ENCODE measurements at places on chromosomes 12 and 14.

GRCh38 chr12:40583743-40584142 is 108.5 kb upstream of the CNTN1 start:
- no peak for DNase-seq

GRCh38 chr12:104686196-104686595 is 229.4 kb downstream of the CHST11 start:
- DNase-seq, result no peak

- peak; percentile 76 for DNase-seq
Measured at GRCh38 chr14:34324363-34324795, 137.7 kb downstream of the SPTSSA start.

- DNase-seq, result no peak
Measured at GRCh38 chr12:67671419-67671818, 22.9 kb downstream of the DYRK2 start.

DNA sequence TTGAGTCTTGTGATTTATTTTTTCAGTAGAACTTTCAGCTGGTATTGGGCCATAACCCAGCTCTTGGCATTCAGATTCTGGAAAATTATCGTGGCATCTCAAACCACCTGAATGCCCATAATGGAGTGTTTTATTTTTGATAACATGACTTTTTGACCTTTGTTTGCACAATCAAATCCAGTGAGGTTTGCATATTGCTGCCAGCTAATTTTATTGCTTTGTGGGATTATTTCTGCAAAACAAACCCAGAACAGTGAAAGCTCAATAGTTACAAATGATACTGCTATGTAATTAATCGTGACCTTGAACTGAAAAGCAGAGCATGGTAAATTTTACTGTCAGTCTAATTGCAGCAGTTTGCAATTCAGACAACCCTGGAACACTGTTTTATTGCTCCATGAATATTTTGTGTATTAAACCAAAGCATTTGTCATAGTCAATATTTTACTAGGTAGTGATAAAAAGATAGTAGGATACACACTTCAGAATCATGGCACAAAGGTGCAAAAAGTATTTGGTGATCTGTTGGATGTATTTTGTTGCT is 255.2 kb upstream of the NAV3 start:
- DNase-seq, result no peak

GRCh38 chr14:60326274-60326673 is 77.3 kb downstream of the PPM1A start:
- DNase-seq, result no peak

DNA sequence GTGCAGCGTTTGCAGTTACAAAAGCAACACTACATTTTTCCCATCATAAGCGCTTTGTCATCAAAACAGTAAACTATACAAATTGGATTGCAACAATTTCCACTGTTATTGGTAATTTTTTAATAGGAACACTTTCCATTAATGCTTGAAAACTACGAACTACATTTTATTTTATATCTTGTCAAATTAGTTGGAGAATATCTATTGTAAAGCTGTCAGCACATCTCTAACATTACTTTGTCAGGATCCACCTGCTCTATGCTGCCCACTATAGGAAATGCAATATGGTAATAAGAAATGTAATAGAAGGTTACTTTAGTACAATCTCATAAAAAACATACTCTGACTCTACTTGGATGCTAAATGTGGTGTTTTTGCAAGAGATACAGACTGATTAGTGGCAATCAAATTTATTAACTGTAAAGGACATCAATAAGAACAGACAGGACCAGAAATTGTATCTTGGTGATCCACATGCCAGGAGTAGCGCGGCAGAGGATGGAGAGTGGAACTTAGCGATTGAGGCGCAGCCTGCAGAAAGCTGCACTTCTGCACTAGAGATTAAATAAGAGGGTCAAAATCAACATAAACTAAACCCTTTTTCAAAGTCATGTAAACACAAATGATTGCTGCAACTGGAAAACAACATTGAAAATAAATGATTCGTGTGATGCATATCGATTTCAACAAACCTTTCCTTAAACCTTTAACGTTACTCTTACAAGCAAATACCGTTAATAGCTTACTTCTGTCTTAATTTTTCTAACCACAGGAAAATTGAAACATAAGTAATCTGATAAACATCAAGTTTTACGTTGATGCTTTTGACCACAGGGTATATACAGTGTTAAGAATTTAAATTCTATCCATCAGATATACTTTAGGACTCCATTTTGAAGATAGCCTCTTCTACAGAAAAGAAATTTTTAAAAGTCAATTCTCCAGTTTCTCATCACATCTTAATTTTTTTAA is 3.6 kb upstream of the ARID2 start:
- peak; percentile 82 for DNase-seq

DNA sequence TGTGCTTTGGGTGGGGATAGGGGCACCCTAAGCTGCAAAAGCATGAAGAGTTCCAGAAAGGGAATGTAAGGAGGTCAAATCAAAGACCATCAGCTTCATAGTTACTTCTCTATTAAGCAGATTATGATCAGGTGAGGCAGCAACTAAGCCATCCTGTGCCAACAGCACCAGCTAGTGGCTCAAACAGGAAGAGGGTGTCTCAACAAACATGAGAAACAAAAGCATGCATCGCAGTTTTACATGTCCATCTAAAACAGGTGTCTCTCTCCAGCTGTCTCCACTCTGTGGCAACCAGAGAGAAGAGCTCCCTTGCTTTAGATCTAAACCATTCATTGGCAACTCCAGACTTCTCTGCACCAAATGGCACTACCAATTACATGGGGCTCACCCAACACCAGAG is 52.9 kb downstream of the ACTN1 start:
- no peak for DNase-seq

GRCh38 chr12:120194534-120195395 is at the start of gene GCN1:
GCN1 (minus strand) TSS chr12:120194715; CDS start chr12:120194697, 18 bp downstream.
- DNase-seq, result peak; percentile 89

GRCh38 chr12:89267404-89267803 is 84.9 kb downstream of the DUSP6 start:
- DNase-seq, result no peak

GRCh38 chr12:91516695-91517047 is 334.1 kb upstream of the DCN start:
- DNase-seq, result no peak

DNA sequence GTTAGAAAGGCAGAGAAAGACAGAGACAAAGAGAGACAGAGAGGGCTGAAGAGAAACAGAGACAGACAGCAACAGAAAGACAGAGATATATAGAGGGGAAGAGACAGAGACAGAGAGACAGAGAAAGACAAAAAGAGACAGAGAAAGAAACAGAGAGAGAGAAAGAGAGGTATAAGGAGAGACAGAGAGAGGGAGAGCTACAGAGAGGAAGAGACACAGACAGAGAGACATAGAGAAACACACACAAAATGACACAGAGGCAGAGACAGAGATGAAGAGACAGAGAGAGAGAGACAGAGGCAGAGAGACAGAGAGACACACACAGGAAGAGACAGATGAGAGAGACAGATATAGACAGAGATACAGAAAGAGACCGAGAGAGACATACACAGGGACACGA is 168.6 kb downstream of the TMEM121 start:
- no peak for DNase-seq

- DNase-seq, result no peak
Measured at GRCh38 chr14:86237733-86238132, 707.8 kb downstream of the FLRT2 start.

GRCh38 chr14:88063811-88064210 is 58.9 kb downstream of the GPR65 start:
- no peak for DNase-seq

DNA sequence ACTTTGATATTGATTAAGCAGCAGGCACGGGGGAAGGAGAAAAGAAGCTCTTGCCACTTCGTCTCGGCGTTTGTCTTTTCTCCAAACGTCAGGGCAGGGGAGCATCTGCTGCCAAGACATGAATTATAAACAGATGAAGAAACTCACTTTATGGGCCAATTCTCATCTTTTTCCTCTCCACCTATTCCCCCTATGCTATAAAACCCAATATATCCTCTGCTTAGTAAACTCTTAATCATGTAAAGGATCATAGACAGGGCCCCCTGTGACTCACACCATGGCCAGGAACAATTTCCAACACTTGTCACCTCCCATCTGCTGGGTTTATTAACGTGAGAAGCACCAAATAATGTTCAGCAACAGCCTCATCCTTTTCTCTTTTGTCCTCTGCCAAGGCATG is 1092.1 kb upstream of the TMEM132C start:
- DNase-seq, result no peak

- peak; percentile 74 for DNase-seq
Measured at GRCh38 chr12:132327336-132328171, 1.8 kb downstream of the GALNT9 start.

DNA sequence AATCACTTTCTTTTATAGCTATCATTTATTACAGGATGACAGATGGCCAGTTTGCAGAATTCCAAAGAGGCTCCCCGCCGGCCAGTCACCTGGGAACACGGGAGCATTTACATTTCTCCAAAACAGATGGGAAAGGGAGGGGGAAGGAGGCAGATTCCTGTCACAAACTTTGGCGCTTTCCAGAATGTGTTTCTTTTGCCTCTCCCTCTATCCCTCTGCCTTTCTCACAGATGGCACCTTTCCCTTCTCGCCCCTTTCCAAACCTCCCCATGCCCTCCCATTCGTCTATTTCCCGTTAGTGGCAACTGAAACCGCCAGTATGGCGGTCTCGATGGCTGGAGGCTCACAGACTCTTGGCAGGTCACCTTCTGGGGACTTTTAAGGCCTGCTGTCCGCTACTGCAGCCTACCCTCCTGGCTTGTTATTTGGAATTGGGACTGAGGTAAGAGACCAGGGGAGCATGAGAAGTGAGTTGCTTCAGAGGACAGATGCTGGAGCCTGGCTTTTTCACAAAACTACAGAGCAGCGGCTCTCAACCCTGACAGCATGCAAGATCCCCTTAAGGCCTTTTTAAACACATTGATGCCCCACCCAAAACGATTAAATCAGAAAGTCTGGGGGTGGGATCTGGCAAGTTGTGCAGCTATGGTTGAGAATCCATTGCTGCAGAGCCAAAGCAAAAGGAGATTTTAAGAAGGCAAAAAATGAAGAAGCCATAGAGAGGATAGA is 161.5 kb upstream of the VASH1 start:
- no peak for DNase-seq

GRCh38 chr12:87015352-87015751 is 759.2 kb upstream of the MGAT4C start:
- DNase-seq, result no peak

GRCh38 chr12:75933101-75933500 is 98.5 kb downstream of the PHLDA1 start:
- DNase-seq, result peak; percentile 59

DNA sequence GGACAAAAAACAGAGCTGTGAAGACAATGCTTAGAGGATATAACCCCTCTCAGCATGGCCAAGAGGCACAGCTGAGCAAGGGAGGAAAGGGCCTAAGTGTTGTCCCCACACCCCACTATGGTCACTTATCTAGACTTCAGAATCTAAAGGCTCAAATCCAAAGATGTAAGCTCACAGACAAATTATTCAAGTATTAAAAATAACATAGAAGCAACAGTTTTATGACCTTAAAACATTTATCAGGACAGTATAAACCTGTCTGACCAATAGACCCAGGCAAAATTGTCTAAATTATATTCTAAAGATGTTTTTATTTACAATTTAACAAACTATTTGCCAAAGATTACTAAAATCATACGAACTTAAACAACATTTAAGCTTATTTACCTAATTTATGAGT is 28.1 kb upstream of the PRICKLE1 start:
- peak; percentile 15 for DNase-seq

- DNase-seq, result no peak
Measured at GRCh38 chr14:90647473-90648005, 168.7 kb downstream of the TTC7B start.

DNA sequence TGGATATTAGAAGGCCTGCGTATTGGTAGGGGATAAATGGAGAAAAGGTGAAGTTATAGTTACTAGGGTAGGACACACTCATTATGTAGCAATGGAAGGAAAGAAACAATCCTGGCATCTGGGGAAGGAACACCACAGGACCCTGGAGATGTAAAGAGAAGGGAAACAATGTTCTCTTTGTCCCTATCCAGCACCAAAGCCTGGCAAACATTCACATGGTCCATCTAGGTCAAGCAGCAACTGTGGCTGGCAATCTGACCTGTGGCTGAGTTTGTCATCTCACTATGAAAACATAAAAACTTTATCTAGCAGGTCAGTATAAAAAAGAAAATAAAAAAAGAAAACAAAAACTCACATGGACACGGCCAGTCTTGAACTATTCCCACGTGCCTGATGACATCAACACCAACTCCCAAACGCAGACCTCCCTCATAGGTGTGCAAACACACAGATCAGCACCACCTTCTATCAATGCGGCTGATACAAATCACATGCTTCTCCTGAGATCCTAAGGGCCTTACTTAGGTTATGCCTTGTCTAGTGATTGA is 2.6 kb downstream of the POMT2 start:
- no peak for DNase-seq

GRCh38 chr14:63759456-63759855 is 31.6 kb upstream of the SGPP1 start:
- DNase-seq, result peak; percentile 32

DNA sequence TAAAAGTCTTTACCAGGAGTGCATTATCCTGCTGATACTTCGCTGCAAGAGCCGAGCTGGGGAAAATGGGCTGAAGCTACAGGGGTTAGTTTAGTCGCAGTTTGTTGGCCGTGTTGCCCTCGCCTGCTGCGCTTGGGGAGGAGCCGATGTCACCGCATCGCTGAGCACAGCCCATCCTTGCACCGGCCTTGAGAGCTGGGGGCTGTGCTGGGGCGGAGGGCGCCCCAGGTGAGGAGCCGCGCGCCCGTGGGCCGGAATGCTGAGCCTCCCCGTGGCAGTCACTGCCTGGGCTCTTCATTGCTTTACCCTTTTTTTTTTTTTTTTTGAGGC is 50.0 kb downstream of the ADGRD1 start:
- no peak for DNase-seq

DNA sequence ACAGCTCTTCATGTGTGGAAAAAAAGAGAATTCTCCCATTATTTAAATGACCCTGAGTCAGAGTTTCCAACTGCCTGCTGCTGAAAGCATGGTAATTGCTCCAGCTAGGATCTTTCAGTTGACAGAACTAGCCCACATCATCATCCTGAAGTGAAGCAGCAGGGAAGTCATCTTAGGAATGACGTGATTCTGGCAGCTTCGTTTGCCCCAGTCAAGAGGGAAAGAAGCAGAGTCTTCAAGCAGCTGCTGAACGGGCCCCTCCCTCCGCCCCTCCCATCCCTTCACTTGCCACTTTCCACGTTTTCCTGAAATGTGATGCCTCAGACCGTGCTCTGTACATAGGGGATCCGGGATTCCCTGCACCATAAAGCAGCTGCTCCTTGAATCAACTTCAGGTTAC is 455.0 kb upstream of the TMEM132C start:
- peak; percentile 85 for DNase-seq

GRCh38 chr12:6452245-6452943 is 552 bp downstream of the TAPBPL start:
- no peak for DNase-seq
